ENCODE measurements at places on chromosomes 1 and 21. TPM values are rescaled to one million over a fixed set of nuclear protein-coding genes. Genes with fewer than 3 reads are reported as not detected.

DNA sequence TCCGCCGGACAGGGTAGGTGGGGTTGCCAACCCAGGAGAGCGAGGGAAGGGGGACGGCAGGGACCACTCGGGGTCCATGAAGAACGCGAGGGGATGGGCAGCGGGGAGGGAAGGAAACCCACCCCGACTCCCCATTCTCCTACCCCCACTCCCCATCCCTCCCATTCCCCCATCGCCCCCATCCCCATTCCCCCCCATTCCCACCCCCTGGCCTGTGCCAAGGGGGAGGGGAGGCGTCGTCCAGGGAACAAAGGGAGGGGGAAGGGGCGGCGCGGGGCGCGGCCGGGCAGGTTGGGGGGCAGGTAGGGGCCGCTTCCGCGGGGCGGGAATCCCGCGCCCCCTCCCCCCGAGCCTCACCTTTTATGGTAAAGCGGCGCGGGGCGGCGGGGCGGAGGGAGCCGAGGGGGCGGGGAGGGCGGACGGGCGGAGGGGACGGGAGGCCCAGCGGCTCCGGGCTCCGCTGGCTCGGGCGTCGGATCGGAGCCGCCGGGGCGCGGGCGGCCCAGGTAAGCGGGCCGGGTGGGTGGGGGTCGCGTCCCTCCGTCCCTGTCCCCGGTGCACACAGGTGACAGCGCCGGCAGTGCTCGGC lies at the start of gene FBLIM1:
FBLIM1 (plus strand) TSS at position 453 of the 589 bp plus-strand sequence. CDS start 6,189 bp downstream, outside the sequence.
- peak within 1 kb of the TSS; percentile 65 for H3K4me3 ChIP-seq
- no peak for DNase-seq
- H3K27ac ChIP-seq = peak within 1 kb of the TSS; percentile 12
- H3K27me3 ChIP-seq = no peaks in the 10 kb centered on the region

Gene MEX3A
- 1.3 TPM for total RNA-seq

DNA sequence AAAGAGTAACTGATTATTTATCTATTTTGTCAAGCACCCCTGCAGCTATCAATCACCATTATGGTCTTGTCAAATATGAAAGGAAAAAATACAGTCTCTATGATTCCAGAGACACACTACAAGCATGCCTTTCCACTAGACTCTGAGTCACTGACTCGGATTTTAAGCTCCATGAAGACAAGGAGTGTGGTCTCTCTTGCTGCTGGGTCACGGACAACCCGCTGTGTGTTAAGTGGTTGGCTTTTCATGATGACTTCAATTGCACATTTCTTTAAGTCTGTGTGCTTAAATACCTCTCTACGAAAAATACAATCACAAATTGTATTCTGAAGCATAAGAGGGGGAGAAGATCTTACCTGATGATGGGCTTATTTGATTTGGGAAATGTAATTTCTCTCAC lies 14.0 kb upstream of the GNG4 start:
- no peak overlapping the region for H3K4me3 ChIP-seq
- no peaks in the 10 kb centered on the region for H3K27me3 ChIP-seq
- H3K4me1 ChIP-seq = no peaks in the 10 kb centered on the region
- no peak overlapping the region for H3K27ac ChIP-seq

DNA sequence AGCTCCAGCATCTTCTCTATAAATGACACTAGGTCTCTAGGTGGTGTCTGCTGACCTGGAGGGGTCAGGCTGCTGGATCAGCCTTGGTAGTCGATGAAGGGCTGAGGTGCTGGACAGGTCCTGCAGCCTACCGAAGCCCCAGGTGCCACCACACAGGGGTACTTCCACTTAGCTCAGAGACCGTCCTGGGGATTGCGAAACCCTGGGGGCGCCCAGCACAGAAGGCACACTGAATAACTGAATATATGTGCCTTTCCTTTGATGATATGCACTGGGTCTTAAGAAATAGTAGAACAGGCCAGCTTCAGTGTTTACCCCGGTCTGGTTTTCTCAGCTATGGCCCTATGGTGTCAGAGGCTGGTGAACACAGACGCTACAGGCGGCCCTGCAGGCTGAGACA lies 10.9 kb downstream of the UBE2J2 start:
- H3K4me1 ChIP-seq = no peaks in the 10 kb centered on the region
- no peaks in the 10 kb centered on the region for H3K27me3 ChIP-seq
- no peak overlapping the region for H3K4me3 ChIP-seq

GRCh38 chr1:36440646-36441045 lies 9.6 kb downstream of the OSCP1 start:
- H3K27me3 ChIP-seq = no peaks in the 10 kb centered on the region
- no peaks in the 10 kb centered on the region for H3K4me1 ChIP-seq
- H3K36me3 ChIP-seq = no peaks in the 10 kb centered on the region

GRCh38 chr1:56494306-56494705 lies 85.1 kb downstream of the PLPP3 start:
- H3K27me3 ChIP-seq = no peaks in the 10 kb centered on the region
- H3K36me3 ChIP-seq = peaks cover 14% of the 10 kb centered on the region
- H3K27ac ChIP-seq = no peak overlapping the region
- no peak overlapping the region for H3K4me3 ChIP-seq
- peaks cover 48% of the 10 kb centered on the region for H3K4me1 ChIP-seq

DNA sequence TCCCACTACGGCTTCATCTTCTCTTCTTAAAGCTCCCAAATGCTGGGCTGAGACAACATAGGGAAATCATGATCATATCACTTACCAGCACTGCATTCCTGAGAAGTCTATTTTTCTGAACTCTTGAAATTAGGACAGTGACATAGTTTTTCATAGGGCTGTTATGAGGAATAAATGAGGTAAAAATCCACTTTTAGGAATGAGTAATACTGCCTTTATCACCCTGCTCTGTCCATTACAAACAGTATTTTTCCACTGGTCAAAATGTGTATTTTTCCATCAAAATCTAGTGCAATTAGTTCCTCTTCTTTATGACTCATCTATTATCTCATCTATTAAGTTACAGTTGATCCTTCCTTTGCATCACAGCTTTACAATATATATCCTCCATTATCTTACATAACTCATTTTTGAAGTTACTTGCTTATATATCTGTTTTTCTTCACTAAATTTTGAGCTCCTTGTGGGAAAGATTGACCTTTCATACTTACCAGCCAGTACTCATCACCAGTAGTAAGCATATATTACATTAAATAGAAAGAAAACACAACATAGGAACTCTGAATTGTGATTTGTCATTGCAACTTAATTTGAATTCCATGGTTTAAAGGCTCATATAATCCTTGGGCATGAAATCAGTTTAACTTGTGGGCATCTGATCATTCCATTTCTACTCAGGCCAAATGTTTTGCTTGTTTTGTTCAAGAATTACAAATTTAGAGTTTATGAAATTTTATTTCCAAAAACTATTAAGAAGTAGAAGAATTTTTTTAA lies 37.1 kb downstream of the PRRX1 start:
- no peak overlapping the region for H3K4me3 ChIP-seq
- DNase-seq = no peak
- H3K27me3 ChIP-seq = peaks cover 4% of the 10 kb centered on the region
- H3K27ac ChIP-seq = no peak overlapping the region

Gene BOLA1
- 10.8 TPM for total RNA-seq

Gene CDK11A
- 17.0 TPM for total RNA-seq

Gene LCE2A
- not detected for total RNA-seq

Measured in liver (tissue), 10 donors.